ENCODE measurements at places on chromosomes 16 and 17.

DNA sequence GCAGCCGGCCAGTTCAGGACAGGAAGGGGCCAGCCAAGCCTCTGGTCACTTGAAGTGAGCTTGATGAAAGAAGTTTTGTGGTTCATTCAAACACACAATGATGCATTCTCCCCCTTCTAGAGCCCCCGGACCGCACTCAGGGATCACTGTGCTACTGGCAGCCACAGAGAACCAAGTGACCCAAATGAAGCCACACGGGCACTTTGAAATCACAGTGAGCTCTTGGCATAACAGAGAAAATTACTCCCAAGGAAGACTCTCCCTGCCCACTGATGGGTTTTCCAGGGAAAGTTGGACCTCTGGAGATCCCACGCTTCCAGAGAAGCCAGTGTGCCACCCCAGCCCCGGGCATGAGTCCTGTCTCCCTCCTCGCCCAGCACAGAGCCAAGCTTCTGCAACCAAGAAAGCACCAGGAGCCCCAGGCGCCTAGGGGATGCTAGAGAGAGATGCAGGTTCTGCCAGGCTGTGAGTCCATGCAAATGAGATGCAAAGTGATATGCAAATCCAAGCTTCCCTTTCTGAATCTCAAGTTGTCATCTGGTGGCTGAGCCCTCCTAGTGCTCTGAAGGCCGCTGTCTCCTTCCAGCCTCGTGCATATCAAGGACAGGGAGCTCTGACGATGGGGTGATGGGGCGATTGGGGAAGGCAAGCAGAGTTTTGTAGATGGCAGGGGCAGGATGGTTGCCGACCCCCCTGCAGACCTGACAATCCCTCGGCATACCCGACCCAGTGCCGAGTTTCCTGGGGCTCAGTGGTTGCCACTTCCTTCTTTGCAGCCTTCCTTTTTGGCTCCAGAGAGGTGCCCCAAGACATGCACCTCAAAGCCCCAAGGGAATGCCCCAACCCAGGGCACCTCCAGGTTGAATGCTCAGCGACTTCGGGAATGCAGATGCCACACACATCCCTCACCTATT is 59.7 kb upstream of the TNRC6C start:
- no peak for DNase-seq

DNA sequence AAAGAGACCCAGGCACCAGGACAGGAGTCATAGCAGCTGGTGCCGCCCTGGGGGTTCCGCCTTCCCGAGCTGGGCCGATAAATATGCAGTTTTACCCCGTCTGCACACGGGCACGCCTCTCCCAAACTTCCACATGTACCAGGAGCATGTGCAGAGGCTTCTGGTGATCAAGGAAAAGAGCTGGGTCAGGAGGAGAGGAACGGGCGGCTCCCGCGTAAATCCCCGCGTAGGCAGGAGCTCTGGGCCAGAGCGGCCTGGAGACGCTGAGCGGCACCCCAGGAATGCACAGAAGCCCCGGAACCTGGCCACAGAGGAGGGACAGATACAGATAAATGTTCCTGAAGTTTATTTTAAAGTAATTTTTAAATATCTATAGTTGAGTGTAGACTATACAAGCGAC is 46.6 kb upstream of the METRNL start:
- DNase-seq, result no peak

GRCh38 chr17:69466451-69466850 is 52.0 kb downstream of the MAP2K6 start:
- no peak for DNase-seq

- DNase-seq, result no peak
Observed at GRCh38 chr16:72240466-72240865, 68.5 kb upstream of the PMFBP1 start.

- DNase-seq, result no peak
Observed at GRCh38 chr16:12159672-12160071, 183.1 kb downstream of the SNX29 start.

GRCh38 chr17:63165400-63165799 is 199.4 kb downstream of the TANC2 start:
- no peak for DNase-seq

DNA sequence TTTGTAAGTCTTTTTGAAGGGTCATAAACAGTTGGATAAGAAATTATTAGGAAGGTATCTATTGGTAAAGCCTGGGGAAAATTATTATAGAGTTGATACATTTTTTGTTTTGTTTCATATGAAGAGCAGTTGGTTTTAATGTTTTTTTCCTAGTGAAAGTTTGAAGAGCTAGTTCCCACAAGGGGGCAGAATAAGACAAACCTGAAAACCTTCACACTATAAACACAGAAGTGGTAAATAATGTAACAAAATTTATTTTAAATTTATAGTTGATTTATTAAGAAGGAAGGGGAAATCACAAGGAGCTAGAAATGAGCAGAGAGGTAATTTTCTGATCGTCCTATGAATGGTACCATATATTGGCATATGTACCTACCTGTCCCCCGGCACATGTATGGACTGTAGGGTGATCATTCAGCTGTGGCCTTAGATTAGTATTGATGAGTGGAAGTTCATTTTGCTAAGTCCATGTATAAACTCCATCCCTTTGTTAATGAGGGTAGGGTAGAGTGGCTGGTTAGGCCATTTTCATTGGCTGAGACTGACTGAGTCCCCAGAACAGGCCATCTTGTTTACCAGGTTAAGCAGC is 116.3 kb downstream of the TANC2 start:
- DNase-seq, result no peak

DNA sequence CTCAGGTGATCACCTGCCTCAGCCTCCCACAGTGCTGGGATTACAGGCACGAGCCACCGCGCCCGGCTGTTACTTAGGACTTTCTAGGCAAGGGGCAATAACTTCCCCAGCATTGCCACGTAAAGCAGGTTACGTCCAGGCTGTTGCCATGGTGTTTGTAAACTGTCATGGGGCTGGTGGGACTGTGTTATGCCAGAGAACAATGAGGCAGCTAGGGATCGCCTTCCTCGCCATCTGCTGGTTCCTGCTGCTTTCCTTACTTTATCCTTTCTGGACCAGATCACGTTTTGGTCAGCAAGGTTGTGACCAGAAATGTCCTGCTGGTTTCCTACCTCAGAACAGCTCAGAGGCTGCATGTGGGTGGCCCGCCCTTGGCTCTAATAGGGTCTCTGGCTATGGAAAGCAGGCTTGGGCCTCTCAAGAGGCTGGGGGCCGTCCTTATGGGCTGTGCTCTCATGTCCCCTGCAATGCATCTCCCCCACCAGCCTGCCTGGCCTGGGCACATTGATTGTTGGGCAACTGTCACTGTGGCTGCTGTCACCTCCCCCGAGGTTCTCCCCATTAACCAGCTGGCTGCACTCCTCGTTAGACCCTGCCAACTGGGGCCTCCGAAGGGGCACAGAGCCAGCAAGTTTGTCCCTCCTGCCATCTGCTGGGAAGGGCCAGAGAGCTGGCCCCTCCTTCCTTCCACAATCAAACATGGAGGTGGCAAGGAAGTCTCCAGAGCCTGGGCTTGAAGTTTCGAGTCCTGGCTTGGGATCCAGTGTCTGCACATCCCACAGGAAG is 28.2 kb upstream of the ZC3H18 start:
- no peak for DNase-seq

DNA sequence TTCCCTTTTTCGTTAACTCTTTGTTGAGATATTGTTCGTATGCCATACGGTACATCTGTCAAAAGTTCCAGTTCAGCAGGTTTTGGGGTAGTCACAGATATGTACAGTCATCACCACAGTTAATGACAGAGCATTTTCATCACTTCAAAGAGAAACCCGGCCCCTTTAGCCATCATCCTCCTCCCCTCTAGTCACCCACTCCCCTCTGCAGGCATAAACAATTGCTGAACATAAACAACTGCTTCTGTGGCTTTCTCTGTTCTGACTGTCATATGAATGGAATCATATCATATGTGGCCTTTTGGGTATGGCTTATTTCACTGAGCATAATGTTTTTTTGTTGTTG is 59.3 kb downstream of the RNF213 start:
- DNase-seq, result no peak

DNA sequence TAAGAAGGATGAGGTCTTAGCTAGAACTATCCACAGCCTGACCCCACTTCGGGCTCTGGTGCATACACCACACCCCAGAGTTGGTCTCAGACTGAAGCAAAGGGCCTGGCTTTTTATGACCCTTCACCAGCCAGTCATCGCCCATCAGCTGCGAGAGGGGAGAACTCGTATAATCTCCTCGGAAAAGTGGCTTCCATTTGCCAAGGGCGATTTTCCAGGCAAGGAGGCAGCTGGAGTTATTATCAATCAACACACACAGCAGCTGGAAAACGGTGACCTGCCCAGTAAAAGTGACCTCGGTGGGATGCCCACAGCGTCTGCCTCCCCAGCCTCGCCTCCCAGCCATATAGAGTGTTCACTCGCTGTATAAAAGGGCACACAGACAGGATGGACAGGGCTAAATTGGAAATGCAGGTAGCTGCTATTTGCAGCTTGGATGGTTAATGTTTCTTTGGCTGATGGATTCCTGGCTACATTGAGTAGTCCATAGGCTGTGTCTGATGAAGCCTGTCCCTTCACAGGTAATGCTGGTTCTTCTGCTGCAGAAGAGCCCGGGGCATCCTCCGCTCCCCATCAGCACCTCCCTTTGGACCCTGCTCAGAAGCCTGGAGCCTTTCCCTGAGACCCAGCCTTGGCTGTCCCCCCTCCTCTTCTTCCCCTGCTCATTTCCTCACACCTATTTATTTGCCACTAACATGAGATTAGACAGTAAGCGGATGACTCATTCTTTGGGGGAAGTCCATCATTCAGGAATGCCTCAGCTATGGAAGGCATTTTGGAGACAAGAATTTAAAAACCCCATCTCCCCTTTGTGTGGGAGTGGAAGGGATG is 45.7 kb downstream of the TMEM186 start:
- no peak for DNase-seq

DNA sequence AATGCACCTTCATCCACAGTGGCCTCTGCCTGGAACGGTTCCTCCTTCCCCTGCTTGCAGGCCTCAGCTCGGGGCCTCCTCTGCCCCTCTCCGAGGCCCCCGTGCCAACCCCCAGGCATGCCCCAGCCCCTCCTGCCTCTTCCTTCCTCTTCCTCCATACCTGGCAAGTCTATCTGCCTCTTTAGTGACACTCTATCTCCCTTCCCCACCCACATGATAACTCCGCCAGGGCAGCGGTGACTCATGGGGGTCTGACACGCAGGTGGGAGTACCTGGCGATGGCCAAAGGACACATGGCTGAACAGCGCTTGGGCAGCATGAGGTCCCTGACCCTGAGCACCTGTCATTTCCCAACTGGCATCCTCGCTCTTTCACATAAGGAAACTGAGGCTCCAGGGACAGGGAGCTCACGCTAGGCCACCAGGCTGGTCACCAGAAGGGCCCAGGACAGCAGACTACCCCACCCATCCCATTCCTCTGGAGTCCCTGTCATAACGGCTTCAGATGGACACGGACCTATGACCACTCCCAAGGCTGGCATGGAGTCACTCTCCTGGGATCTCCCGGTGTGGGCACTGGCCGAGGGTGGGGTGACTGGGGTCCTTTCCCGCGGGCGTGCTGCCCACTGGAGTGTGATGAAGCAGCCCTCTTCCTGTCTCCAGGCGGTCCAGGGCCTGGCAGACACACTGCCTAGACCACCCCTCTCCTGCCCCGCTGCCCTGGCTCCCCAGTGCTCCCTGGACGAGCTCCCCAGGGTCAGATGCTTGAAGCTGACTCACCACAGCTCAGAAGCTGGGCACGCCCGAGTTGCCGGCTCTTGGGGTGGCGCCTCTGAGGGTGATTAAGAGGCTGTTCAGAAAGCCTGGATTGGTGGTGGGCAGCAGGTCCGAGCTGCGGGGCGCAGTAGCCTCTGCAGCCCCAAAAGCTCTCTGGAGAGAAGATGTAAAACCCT is 100.6 kb downstream of the ENGASE start:
- DNase-seq, result no peak

- DNase-seq, result no peak
Observed at GRCh38 chr16:23861874-23862273, 26.1 kb downstream of the PRKCB start.

DNA sequence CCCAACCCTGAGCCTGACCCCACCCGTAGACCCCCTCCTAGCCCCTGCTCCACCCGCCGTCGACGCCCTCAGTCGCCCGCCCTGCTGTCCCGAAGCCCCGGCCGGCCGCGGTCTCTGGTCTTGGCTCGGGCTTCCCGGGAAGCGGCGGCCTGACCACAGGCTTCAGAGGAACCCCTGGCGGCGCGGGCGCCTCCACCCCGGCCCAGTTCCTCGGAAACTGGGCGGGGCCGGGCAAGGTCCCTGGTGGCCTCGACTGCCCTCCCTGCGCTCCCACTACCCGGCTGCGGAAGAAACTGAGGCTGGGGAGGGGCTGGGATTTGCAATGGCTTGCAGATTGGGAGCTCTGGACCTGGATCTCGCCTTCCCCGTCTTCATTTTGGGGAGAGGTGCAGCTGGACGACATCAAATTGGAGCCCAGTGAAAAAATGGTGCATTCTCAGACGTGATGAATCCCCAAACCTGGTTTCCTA is 692 bp upstream of the SOCS1 start:
- DNase-seq, result no peak

DNA sequence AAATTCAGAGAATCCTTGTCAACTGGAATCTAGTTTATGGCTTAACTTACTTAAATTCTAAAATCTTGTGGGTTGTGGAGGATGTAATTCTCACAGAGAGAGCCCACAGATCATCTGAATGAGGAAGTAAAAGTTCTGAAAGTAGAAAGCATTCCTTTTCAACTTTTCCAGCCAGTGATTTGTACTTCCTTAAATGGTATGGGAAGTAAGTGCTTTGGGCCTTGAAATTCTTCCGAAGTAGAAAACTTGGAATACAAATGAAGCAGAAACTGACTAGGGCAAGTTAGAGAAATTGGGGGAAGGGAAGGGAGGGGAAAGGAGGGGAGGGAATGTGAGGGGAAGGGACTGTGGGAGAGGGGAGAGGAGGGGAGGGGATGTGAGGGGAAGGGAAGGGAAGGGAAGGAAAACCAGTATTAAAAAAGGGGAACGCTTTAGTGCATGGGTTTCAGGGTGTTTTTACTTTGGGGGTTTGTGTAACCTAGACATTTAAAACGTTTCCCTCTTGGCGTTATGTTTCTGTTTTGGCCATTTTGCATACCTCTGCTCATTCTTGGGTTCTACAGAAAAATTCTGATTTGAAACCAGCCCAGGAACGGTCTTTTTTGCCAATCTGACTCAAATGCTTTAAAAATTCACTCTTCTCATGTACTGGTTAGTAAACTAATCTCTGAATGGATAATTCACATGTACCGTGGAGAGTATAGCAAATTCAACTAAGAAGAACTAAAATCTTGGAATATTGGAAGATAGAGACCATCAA is 15.5 kb upstream of the SNTB2 start:
- no peak for DNase-seq

DNA sequence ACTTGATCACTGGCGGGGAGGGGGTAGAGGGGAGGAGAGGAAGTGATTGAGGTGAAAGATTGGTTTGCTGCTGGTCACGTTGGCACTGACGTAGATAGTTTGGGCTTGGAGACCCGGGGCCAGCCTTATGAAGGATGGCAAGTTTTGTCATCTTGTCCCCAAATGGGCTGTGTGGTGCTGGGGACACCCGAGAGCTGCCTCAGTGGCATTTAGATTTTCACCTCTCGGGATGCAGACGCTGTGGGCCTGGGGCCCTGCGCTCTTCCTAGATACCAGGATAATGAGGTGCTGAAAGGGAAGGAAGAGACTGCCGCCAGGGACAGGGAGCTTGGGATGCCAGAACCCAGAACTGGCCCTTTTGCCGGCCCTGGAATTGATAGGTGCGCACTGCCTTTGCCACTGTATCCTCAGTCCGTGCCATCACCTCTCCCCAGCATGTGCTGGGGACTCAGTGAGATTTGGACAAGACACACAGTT is 1.4 kb upstream of the SOCS3 start:
- no peak for DNase-seq

- no peak for DNase-seq
Observed at GRCh38 chr17:55274355-55275255, 9.8 kb downstream of the HLF start.
